Naive thymus-derived CD8-positive, alpha-beta T cell (primary cell): ENCODE measurements at places on chromosomes 6 and 20.

DNA sequence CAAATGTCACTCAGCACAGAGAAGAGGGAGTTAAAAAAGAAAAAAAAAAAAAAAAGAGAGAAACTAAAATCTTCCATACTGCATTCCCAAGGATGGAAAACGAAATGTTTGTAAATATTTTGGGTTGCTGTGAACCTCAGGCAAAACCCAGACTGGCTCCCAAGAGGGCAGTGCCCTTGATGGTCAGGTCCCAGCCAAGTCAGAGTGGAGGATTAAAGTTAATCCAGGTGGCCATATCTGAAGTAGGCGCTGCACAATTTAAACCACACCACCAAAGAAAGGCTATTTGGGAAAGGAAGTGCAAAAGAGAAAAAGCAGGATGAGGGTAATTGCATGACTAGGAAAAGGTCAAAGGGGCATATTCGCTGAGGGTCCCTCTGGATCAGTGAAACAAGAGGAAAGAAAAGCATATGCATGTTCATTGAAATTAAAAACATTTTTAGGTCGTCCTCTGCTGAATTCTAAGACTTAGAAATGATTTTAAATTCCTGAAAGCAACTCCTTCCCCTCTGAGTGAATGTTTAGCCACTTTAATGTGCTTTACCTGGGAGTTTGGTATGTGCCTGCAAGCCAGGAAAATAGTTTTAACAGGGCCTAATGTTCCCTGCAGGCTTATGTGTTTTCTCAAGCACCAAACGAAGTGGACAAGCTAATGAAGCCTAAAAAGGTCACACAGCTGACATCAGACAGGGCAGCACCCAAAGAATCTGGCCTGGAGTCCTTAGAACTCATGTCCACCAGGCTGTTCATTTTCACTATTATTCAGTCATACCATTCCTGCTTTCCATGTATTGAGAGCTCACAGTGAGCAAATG lies 159.1 kb downstream of the HACE1 start:
- no peak for DNase-seq

GRCh38 chr6:1868561-1869261 lies 259.0 kb downstream of the FOXC1 start:
- no peak for DNase-seq

DNA sequence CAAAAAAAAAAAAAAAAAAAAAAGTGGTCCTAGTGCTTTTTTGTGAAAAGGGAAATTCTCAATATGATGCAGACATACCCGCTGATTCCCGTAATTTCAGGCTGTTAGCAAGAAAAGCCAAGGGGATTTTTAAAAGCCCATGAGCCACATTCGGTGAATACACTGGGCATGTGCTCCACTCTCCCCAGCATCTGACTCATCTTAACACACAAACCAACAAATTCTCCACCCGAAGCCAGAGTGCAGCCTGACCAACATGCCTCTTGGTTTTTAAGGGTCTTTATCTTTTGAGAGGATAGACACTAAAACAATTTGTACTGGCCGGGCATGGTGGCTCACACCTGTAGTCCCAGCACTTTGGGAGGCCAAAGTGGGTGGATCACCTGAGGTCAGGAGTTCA lies 45.5 kb upstream of the CD83 start:
- no peak for DNase-seq

GRCh38 chr6:71053475-71053874 lies 96.6 kb upstream of the B3GAT2 start:
- DNase-seq = no peak

GRCh38 chr20:48354903-48355302 lies 472.9 kb downstream of the PREX1 start:
- no peak for DNase-seq

DNA sequence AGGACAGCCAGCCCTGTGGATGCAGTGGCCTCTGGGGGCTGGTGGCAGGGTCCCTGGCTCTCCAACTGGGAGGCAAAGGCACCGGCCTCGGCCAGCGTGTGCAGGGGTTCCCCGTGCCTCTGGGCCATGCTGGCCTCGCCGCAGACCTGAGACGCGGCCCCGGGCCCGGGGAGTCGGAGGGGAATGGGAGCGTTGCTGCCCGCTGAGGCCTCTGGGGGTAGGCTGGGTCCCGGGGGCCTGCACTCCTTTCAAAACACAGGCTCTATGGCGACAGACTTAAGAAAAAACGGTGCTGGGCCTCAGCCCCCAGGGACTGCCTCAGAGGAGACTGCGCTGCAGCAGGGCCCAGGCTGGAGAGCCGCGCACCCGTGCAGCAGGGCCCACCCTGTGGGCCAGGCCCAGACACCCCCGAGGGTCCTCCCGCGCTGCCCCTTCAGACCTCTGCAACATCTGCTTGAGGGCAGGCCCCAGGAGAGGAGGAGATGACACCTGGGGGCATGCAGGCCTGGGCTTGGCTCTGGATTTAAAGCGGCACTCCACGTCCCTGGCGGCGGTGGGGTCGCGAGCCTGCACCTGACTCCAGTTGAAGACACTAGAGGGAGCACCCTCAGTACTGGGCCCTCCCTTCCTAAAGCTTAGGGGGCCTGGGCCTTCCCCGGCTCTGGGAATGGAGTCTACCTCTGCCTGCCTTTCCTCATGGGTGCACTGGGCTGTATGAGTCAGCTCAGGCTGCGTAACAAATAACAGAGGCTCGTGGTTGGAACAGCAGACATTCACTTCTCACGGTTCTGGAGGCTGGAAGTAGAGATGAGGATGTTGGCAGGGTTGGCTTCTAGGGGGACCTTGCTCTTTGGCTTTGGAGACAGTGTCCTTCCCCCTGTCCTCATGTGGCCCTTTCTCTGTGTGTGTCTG lies 117.4 kb upstream of the RPS6KA2 start:
- DNase-seq = no peak

GRCh38 chr6:44935693-44936300 lies 392.3 kb upstream of the RUNX2 start:
- no peak for DNase-seq

DNA sequence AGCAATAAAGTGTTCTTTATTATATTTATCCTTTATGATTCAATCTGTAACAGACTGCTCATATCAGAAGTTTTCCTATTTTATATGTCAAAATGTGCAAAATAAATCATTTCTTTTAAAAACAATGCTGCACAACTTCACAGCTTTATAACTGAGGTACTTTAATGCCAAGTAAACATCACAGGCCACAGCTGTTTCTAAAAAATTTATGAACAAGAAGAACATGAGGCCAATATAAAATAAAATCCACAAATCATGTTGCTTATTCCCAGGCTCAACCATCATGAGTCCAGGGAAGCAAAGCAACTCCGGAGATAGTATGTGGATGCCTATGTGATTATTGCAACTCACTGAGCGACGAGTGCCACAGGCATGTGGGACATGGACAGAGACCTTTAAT lies 195.5 kb downstream of the ISM1 start:
- DNase-seq = no peak

GRCh38 chr6:110672122-110672521 lies 143.1 kb downstream of the CDK19 start:
- no peak for DNase-seq

DNA sequence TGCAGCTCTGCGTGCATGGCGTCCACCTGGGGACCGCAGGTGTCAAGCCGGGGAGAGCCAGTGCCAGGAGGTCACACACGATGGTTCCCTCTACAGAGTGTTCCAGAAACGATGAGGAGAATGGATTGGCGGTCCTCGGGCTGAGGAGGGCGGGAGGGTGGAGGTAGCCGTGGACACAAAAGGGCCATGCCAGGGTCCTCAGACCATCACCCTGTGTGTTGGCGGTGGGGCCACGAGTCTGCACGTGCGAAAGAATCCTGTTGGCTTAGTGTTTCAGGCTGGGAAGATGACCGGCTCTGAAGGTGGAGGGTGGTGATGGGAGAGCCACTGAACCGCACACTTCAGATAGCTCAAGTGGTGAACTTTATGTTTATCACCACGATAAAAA lies 13.7 kb downstream of the HRH3 start:
- no peak for DNase-seq

DNA sequence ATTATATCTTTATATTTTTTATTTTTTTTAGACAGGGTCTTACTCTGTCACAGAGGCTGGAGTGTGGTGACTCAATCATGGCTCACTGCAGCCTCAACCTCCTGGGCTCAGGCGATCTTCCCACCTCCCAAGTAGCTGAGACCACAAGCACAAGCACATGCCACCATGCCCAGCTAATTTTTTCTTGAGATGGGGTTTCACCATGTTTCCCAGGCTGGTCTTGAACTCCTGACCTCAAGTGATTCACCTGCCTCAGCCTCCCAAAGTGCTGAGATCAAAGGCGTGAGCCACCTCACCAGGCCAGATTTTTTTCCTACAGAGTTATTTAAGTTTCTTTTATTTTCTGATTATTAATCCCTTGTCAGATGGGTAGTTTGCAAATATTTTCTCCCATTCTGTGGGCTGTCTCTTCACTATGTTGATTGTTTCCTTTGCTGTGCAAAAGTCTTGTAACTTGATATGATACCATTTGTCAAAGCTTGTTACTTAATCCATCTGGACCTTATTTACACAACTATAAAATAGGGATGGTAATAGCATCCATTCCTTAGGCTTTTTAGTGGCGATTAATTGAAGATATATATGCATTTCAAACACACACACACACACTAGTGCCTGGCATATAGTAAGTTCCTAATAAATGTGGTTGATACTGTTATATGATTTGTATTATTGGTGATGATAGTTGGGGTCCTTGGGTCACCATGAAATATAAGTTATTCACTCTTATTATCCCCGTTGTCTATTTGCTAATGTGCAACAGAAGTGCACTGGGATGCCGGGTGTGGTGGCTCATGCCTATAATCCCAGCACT lies 187.1 kb downstream of the BCAS1 start:
- DNase-seq = no peak

- no peak for DNase-seq
Measured at GRCh38 chr6:142251930-142252445, 49.8 kb upstream of the ADGRG6 start.

- no peak for DNase-seq
Measured at GRCh38 chr6:41286544-41287346, at the start of gene TREM1. TREM1 (minus strand) TSS chr6:41286682; CDS start chr6:41286655, 27 bp downstream.

DNA sequence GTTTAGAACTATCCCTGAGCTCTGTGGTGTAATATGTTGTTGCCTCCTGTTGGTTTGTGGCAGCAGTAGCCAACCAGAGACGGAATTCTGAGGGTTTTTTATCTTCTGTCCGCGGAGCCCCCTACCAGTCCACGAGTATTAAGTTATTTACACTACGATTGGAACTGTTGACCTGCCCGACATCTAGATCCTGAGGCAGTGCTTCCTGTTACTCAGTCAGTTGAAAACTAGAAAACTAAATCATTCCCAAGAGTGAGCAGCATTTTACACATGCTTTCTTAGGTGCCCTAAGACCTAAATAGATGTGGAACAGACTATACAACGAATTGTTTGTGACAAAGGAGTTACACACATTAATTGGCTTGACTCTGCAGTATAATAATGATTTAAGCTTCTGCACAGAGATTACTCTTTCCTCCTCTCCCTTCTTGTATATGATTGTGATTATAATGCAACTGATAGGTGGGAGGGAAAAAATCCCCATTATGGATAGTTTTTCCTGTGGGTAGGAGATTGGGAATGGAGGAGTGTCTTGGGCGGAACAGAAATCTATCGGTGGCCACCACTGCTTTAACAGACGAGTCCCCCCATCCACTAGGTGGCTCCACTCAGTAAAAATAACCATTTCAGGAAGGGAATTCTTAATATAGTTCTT lies 1.7 kb downstream of the LOC128125822 start:
- DNase-seq = peak; percentile 25

DNA sequence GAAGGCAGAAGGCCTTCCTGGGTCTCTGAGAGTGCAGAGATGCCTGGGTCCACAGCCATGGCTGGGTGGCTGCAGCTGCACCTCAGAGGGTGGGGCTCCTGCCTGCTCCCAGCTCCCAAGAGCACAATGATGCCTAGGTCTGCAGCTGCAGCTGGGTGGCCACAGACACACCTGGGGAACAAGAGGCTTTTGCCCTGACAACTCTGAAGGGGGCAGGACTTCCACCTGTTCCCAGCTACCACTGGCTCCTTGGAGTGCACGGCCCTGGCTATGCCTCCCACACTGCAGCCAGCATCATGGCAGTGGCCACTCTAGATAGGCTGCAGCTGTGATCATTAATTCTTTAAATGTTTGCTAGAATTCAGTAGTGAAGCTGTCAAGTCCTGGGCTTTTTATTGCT lies 511.3 kb downstream of the ADGRB3 start:
- DNase-seq = no peak

DNA sequence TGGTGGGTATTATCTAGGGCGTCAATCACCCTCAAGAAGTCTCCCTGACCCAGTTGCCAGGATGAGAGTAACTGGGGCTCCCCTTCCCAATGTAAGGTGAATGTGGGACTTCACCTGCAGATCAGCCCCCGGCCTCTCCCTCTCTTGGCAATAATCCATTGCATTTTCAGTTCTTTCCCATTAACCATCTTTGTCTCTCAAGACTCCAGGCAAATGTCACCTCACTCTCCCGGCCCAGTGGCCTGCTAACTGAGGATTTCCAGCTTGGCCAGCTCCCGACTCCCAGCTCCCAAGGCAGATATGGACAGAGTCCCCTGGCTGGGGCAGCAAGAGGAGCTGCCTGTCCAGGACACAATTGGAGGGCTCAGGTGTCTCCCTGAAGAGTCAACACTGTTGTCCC lies 7.3 kb downstream of the ETV7 start:
- DNase-seq = no peak

GRCh38 chr20:7470912-7471311 lies 469.3 kb downstream of the HAO1 start:
- DNase-seq = no peak

DNA sequence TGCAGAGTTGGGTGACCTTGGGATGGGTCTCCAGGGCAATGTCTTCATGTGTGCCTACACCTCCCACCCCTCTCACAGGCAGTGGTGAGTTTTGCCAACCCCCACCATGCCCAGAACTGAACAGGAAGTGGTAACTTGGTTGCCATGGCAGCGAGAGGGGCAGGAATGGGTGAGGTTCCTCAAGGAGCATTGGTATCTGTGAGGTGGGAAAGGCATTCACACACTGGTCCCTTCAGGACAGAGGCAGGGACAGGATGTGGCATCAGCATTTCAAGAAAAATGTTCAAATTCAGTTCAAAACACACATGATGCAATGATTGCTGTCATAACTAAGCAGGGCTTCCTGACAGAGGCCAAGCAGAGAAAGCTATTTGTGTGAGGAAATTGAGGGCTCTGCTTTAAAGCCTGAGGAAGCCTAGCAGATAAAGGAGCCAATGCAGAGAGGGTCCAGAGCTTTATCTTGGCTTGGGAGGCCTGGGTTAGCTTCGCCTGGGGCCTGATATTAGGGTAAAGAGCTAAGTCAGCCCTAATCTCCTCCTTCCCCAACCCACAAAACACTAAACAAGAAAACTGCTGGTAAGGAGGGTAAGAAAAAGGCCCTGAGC lies 551 bp downstream of the TREML2 start:
- peak; percentile 41 for DNase-seq

- no peak for DNase-seq
Measured at GRCh38 chr6:169363590-169363989, 109.9 kb upstream of the THBS2 start.

DNA sequence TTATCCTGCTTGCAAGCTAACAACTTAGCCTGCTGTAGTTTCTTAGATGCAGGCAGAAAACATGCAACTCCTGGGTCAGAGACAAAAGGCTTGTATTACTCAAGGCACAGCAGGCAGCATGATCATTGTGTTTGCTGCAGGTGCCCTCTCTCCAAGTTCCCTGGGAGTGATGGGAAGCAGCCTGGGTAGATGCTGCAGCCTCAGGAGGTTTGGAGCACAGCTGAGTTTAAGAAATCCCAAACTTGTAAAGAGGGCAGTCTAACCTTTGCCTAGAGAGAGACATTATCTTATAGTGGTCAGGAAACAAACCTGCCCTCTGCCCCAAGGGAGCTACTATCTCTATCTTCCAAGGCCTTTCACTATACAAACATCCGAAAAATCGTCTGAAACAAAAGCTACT lies 61.1 kb downstream of the PFDN4 start:
- DNase-seq = no peak

- DNase-seq = peak; percentile 61
Measured at GRCh38 chr20:38875175-38875993, 50.8 kb upstream of the FAM83D start.
